ENCODE measurements at places on chromosomes 7 and 10. TPM values are rescaled to one million over a fixed set of nuclear protein-coding genes. Genes with fewer than 3 reads are reported as not detected.

Gene PTPRZ1
- total RNA-seq = 47.4 TPM

Gene KCP
- 0.48 TPM for total RNA-seq

Gene WNT8B
- 0.34 TPM for total RNA-seq

Gene SAMD9
- 1.9 TPM for total RNA-seq

Gene CYP51A1
- 60.7 TPM for total RNA-seq

GRCh38 chr10:71582506-71583475, 136.8 kb downstream of the C10orf105 start:
- no peak for DNase-seq

DNA sequence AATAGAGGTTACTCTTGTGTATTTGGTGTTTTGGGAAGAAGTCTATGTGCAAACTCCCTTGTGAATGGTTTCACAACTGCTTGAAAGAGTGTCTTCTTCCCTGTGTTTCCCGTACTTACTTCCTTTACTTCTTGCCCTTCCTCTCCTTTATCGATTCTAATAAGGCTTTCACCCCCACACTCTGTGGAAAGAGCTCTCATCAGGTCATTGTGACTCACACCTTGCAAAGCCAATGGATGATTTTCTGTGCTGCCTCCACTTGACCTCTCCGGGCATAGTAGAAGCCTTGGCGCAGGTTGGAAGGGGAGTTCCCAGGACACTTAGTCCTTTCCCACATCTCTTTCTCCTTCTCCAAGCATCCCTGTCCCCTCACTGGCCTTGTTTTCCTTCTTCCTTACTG, 6.2 kb upstream of the TSPAN15 start:
- no peak for DNase-seq

- no peak for DNase-seq
Observed at GRCh38 chr7:83190659-83191389, 28.1 kb upstream of the PCLO start.

DNA sequence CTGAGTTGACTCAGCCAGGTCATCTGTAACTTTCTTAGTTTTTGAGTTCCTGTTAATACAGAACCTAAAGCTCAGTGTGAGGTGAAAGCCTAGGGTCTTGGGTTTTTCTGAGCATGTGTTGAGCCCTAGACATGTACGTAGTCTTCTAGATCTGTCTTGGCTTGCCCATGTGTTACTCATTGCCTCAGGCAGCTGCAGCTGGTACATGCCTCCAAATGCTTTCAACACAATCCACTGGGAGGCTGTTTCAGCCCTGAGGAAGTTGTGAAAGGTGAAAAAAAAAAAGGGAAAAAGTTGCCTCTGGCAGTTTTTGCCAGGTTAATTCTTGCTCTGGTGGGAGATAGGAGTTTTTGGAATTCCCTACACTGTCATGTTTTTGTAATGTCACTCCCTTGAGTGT, 134.6 kb downstream of the RNF216 start:
- DNase-seq = no peak

GRCh38 chr7:112022128-112022527, 184.1 kb downstream of the DOCK4 start:
- no peak for DNase-seq

DNA sequence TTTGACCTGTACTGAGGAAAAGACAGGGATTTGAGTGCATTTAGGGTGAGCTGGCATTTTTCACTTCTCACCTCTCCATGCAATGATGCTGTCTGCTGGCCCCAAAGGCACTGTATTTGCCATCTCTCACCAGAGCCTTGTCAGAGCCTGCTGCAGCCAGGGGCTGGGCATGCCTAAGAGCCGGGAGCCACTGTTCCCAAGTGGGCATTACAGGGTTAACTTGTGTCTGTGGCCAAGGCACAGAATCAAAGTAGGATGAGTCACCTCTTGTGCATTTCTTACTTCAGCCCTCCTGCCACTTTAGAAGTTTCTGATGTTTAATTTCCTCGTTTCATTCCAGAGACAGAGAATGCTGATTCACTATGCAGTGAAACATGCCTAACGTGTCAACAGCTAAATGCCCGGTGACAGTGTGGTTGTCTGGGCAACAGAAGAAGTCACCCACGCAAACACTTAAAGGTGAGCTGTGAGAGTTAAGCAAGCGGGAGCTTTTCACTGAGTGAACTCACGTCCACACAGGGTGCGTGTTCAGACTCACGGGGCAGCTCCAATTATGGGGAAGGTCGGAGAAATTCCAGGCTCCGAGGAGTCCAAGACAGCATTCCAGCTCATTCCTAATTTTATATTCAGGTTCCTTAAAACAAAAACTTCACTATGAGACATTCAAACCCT, 57.1 kb upstream of the IGFBP3 start:
- DNase-seq = no peak

- DNase-seq = no peak
Observed at GRCh38 chr7:86776136-86776535, 132.4 kb downstream of the GRM3 start.
